ENCODE measurements at places on chromosomes 2 and 18.

- peak; percentile 46 for DNase-seq
Observed at GRCh38 chr2:134282629-134283400, 28.9 kb downstream of the MGAT5 start.

DNA sequence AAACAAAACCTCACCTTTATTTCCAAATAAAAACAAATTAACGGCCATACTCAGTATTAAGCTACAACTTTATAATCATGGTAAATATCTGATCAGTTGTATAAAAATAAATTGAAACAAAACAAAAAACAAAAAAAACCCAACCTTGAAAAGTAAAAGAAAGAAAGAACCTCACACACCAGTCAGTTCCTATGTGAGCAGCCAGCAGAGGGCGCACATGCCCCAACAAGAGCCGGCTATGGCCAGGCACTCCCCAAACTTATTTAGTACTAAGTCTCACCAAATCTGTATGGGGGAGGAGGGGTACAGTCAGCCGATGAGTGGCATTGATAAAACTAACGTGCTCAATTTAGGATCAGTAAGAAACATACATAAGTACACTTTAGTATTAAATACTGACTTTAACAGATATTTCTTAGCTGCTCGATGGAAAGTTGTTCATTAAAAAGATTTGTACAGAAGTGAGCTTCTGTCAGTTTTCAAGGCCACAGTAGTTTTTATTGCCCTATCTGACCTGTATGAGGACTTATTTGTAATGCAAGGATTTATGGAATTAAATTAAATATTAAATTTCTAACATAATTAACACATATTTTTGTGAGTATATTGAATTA lies 172.6 kb downstream of the TCF4 start:
- peak; percentile 71 for DNase-seq

DNA sequence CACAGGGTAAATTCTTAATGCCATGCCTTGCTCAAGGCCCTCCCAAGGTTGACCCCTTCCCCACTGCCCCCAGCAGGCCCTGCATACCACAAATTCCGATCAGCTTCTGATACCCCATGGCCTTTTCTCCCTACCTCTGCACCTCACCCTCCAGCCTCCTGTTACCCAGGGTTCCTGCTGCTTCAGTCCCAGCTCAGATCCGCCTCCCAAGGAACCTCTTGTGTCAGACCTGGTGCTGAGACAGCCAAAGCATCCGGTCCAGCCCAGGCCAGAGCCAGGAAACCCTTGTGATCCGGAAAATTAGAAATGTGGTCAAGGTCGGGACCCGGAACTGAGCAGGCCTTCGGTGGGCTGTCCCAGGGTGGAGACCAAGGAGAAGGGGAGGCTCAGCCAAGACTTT lies 231.3 kb downstream of the BCL2 start:
- DNase-seq, result no peak

- DNase-seq, result no peak
Observed at GRCh38 chr2:184452907-184453306, 145.4 kb upstream of the ZNF804A start.

DNA sequence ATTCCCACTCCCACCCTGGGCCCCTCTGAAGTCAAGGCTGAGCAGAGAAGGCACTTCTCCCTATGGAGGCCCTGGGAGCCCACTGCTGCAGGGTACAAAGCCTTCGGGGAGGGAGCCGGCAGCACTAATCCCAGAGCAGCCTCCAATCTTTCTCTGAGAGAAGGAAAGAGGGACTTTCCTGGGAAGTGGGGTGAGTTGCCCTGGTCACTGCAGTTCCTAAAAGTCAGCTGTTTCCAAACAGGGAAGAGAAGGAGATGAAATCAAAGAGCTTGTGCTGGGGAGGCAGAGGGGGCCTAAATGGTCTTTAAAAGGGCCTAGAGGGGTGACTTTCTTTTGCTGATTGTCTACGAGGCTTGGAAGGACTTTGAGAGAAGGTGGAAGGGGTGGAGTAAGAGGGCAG lies 264.7 kb downstream of the TNS1 start:
- no peak for DNase-seq

- DNase-seq, result no peak
Observed at GRCh38 chr2:188892636-188893035, 81.5 kb upstream of the COL3A1 start.

- no peak for DNase-seq
Observed at GRCh38 chr2:241066893-241067341, 35.2 kb downstream of the MTERF4 start.

- DNase-seq, result no peak
Observed at GRCh38 chr18:67428158-67428557, 88.4 kb downstream of the DSEL start.

- no peak for DNase-seq
Observed at GRCh38 chr2:20365249-20365817, 14.7 kb upstream of the PUM2 start.

DNA sequence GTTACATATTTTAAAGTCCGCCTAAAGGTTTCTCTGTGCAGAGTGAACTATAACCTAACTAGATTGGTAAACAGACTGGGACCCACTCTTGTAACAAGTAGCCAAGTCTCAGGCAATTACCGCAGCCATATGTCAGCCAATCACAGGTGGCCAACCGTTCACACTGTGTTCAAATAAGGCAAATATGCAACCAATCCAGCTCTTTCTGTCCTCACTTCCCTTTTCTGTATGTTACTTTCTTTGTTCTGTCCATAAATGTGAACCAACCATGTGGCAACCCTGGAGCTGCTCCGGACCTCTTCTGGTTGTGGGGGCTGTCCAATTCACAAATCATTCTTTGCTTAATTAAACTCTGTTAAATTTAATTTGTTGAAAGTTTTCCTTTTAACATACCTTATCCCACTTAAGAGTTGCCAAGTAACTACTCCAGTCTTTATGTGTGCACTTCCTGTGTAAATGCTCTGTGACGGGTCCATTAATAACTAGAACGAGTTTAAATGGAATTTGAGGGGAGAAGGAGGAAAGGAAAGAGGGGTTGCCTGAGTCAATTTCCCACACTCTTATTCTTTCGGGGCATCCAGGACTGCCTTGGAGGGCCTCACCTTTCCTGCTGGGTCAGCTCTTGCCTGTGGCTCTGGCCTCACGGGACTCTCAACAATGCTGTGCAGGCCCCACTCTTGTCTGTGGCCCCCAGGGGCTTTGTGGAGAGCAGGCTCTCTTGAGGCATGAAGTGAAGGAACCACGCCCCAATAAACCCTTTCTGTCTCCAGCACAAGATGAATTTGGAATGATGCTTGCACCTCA lies 6.6 kb upstream of the RPL37A start:
- DNase-seq, result no peak

GRCh38 chr2:178845566-178846457 lies 38.6 kb upstream of the TTN start:
- no peak for DNase-seq

DNA sequence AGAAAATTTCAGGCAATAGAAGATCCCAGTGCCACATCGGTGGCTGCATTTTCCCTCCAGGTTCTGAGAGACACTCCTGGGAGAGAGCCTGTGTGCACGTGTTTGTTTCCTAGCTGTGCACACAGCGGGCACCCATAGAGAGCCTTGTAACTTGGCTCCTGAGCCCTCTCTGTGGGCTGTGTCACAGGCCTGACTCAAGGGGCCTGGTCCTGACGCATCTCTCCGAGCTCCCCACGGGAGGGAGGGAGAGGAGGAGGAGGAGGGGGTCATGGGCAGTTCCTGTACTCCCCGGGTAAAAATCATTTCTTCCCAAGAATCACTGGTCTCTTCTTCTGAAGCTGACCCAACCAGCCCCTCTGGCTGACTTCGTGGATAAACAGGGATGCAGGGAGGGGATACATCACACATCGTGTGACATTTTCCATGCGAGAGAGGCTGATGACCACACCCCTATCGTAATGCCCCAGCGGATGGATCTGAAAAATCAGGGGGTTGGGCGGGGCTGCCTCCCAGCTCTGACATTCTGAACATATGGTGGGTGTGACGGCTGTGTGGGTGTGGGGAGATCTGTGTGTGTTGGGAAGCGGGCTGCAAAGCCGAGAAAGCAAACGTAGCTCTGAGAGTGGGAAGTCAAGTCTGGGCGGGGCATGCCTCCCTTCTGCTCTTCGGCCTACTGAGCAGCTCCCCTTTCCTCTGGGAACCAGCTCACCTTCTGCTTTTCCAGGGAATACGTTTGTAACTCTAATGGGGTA lies 308.3 kb upstream of the HS6ST1 start:
- peak; percentile 12 for DNase-seq

DNA sequence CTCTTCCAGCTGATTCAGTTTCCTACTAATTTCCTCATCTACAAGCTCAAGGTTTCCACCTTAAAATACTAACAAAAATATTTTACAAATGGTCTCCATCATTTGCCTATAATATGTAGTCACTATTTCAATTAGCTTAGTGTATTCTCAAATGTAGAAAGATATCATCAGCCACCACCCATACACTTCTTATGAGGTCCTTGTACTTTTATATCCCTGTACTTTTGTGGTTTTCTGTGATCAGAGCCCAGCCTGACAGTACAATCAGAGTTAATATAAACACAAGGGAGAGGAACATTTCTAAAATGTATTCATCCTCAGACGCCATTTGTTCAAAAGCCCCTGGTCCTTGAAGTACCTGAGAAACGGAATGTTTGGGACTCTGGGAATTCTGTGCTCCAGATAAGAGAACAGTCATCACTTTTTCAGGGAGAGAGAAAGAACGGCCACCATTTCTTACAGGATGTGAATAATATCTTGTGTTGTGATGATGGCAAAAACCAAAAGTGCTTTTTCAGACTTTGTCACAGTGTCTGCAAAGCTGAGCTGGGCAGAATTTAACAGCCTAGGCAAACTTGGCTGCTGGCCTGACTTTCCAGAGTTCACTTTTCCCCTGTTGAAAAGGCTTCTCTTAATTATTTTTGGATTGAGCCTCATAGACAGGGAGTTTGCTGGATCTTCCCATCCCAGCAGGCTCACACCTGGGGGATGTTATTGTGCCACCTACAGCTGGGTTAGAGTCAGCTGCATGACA lies 361.7 kb upstream of the ACVR2A start:
- no peak for DNase-seq

DNA sequence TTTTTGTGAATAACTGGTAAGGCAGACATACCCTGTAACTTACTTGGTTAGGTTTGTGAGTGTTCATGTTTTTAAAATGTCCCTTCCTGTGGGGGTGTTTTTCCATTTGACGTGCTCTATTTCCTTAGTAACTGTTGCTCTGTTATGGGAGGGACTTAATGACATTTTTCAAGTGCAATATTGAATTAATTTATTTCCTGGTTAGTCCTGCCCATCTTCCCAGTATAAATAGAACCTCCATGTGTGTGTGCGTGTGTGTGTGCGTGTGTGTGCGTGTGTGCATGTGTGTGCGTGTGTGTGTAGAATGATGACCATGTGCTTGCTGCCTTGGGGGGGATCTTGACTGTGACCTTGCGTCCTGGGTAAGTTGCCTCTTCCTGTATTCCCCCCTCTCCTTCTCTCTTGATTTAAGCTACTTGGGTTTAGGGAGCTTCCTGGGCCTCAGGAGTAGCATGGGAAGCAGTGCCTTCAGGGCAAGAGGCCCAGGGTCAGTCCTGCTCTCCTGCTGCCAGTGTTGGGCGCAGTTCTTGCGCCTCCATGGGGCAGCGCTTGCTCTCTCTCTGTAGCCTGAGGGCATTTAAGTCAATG lies 163.9 kb downstream of the LDLRAD4 start:
- peak; percentile 81 for DNase-seq

DNA sequence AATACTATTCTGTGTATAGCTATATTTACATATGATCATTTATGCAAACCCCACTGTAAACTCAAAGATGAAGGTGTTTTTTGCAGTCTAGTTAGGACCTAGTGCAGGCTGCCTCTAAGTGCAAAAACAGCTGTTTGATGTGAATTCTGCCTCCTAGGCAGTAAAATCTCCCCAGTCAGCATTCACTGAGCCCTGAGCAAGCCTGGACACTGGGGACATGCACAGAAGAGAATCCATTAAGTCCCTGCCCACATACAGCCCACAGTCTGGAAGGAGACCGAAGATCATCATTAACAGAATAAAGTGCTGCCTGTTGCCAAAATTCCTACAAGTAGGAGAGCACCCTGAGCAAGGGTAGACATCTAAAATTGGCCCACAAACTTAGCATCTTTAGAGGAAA lies 14.4 kb upstream of the BIN1 start:
- DNase-seq, result no peak

- no peak for DNase-seq
Observed at GRCh38 chr2:70696142-70696541, 71.9 kb downstream of the ADD2 start.

GRCh38 chr2:120963997-120964705 lies 228.5 kb downstream of the GLI2 start:
- no peak for DNase-seq

GRCh38 chr2:17644997-17645720 lies 104.7 kb downstream of the VSNL1 start:
- no peak for DNase-seq

- no peak for DNase-seq
Observed at GRCh38 chr2:219911541-219911940, 284.1 kb downstream of the SLC4A3 start.

- DNase-seq, result no peak
Observed at GRCh38 chr18:75477900-75478299, 50.4 kb upstream of the SMIM21 start.

DNA sequence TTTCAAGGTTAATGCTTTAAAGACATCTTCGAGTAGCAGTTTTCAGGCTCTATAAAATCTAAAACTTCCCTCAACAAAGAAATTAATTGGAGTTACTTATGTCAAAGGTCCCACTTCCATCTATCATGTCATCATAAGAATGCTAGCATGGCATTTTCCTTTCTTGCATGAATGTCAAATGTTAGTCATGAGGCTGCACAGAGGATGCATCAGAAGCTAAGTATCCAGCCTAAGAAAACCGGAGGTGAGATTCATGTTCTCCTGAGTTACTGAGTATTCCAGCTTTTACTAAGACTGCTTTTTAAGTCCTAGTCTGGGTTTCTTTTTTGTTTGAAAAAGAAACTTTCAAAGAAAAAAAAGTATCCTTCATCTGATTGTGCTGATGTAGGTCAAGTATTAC lies 130.6 kb upstream of the CDH19 start:
- DNase-seq, result no peak

- DNase-seq, result peak; percentile 19
Observed at GRCh38 chr2:59462422-59463197, 1090.8 kb downstream of the BCL11A start.

DNA sequence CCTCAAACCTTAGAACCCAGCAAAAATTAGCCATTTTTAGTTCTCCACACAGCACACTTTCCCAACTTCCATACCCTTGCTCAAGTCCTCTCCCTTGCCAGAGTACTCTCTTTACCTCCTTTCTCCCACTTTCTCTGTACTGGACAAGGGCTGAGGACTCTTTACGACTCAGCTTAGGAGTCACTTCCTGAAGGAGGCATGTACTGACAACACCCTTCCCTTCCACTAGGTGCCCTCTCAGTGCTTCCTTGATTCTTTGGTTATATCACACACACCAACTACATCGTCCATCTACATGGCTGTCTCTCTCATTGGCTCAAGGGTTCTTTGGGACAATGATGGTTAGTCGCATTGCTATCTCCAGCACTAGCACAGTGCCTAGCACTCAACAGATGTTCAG lies 5.2 kb upstream of the C18orf63 start:
- DNase-seq, result peak; percentile 70
